Heart left ventricle (tissue), 16 donors: ENCODE measurements at places on chromosomes 7 and 10.

GRCh38 chr7:146232604-146233003, 116.0 kb downstream of the CNTNAP2 start:
- no peaks in the 10 kb centered on the region for H3K27me3 ChIP-seq
- H3K4me3 ChIP-seq, result no peak overlapping the region
- DNase-seq, result no peak
- no peaks in the 10 kb centered on the region for H3K4me1 ChIP-seq
- H3K36me3 ChIP-seq, result no peaks in the 10 kb centered on the region

DNA sequence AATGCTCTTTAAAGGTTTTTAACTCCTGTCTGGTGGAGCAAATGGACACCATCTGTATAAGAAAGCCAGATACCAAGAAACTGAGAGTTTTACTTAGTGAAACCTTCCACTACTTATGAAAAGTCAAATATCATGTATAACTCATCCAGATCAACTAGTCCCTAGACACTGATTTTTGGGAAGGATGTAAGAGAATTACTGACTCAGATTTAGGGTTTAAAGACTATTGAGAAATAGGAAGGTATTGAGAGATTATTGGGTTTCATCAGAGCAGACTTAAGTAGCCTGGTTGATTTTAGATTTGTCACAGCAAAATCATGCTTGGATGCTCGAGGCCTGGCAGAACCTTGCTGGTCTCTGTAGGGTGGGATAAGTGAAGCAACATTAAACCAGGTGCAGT, 3.1 kb downstream of the CSTF2T start:
- DNase-seq, result no peak
- no peaks in the 10 kb centered on the region for H3K27me3 ChIP-seq
- peaks cover 5% of the 10 kb centered on the region for H3K36me3 ChIP-seq

- H3K27me3 ChIP-seq, result peaks cover 2% of the 10 kb centered on the region
- no peaks in the 10 kb centered on the region for H3K4me1 ChIP-seq
- no peak overlapping the region for H3K27ac ChIP-seq
Observed at GRCh38 chr7:68125168-68125567, 1128.5 kb downstream of the TYW1 start.

DNA sequence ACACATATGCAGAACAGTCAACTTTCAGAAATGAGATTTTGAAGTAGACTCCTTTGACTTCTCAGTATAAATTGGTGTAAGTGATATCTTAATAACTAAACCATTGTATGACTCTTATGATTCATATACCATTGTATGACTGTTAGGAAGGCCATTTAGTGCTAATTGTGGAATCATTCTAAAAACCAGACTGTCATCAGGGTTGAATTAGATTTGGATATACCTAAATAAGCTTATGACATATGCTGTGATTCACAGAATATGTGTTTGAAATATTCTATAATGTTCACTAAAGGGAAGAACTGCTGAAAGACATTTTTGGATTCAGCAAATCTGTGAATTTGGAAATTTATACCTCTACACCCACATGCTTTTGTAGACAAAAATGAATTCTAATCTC, 438.1 kb downstream of the MDFIC start:
- no peak overlapping the region for H3K27ac ChIP-seq
- no peaks in the 10 kb centered on the region for H3K36me3 ChIP-seq
- no peak overlapping the region for H3K4me3 ChIP-seq
- DNase-seq, result no peak
- H3K4me1 ChIP-seq, result no peaks in the 10 kb centered on the region

- no peak overlapping the region for H3K27ac ChIP-seq
- no peak overlapping the region for H3K4me3 ChIP-seq
- H3K36me3 ChIP-seq, result no peaks in the 10 kb centered on the region
- H3K27me3 ChIP-seq, result no peaks in the 10 kb centered on the region
- H3K4me1 ChIP-seq, result no peaks in the 10 kb centered on the region
Observed at GRCh38 chr10:121525251-121526134, 72.8 kb downstream of the FGFR2 start.

GRCh38 chr10:31804352-31804810, 124.2 kb downstream of the ARHGAP12 start:
- H3K27me3 ChIP-seq, result no peaks in the 10 kb centered on the region
- peaks cover 11% of the 10 kb centered on the region for H3K36me3 ChIP-seq
- no peak for DNase-seq
- H3K4me3 ChIP-seq, result no peak overlapping the region
- H3K27ac ChIP-seq, result peak overlapping the region; percentile 16

DNA sequence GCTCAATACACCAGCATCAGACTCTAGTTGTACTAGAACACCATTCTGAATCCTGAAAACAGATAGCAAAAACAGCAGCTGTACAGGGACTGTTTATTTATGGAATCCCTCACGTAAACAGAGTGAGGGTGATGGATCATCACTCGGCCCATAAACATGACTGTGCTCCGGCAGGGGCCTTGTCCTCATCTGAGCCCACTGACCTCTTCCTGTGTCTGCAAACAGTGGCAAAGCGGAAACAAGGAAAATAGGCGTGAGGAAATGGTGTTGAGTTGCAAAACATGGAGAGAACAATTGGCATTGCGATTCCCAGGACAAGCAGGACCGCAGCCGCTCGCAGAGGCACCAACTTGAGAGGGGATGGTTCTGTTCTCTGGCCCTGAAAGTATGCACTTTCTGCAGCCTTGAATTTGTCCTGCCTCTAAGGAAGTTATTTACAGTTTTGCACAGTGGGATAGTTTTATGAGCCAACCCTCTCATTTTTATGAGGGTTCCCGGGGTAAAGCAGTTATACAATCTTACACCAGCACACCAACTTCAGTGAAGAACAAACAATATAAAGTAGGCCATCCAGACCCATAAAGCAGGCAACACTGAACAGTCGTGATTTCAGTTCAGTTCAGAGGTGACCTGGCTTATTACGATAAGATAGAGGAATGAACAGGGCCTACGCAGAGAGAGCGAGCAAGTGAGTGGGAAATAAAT, 248.0 kb upstream of the FZD8 start:
- DNase-seq, result no peak
- no peak overlapping the region for H3K4me3 ChIP-seq
- H3K27me3 ChIP-seq, result no peaks in the 10 kb centered on the region
- H3K4me1 ChIP-seq, result no peaks in the 10 kb centered on the region

GRCh38 chr7:102973096-102973802, 60.4 kb downstream of the LRRC17 start:
- H3K4me1 ChIP-seq, result no peaks in the 10 kb centered on the region
- H3K27ac ChIP-seq, result no peak overlapping the region
- no peaks in the 10 kb centered on the region for H3K36me3 ChIP-seq
- H3K4me3 ChIP-seq, result no peak overlapping the region
- no peak for DNase-seq

GRCh38 chr7:1532456-1533254, 2.2 kb downstream of the MAFK start:
- peak; percentile 85 for DNase-seq
- H3K4me1 ChIP-seq, result peaks cover 39% of the 10 kb centered on the region
- no peaks in the 10 kb centered on the region for H3K27me3 ChIP-seq
- no peaks in the 10 kb centered on the region for H3K36me3 ChIP-seq
